ENCODE measurements at places on chromosomes 2 and 18.

DNA sequence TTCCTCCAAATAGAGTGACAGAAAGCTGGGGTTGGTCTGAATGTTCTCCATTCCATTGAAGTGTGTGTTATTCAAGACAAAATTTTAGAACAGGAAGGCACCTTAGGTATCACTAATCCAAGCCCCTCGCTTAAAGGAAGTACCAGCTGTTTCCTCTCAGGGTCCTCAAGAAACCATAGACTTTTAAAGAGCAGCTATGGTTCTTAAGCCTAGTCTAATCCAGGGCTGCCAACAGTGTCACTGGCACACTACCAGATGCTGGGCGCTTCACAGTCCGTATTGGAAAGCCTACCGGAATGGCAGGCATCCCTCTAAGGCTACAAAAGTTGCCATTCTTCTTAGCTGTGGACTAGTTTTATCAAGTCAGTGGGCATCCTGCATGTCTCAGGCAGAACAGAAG lies 1.9 kb downstream of the NEMP2 start:
- no peak for DNase-seq

GRCh38 chr2:217818293-217818850 lies 184.4 kb downstream of the TNS1 start:
- no peak for DNase-seq

DNA sequence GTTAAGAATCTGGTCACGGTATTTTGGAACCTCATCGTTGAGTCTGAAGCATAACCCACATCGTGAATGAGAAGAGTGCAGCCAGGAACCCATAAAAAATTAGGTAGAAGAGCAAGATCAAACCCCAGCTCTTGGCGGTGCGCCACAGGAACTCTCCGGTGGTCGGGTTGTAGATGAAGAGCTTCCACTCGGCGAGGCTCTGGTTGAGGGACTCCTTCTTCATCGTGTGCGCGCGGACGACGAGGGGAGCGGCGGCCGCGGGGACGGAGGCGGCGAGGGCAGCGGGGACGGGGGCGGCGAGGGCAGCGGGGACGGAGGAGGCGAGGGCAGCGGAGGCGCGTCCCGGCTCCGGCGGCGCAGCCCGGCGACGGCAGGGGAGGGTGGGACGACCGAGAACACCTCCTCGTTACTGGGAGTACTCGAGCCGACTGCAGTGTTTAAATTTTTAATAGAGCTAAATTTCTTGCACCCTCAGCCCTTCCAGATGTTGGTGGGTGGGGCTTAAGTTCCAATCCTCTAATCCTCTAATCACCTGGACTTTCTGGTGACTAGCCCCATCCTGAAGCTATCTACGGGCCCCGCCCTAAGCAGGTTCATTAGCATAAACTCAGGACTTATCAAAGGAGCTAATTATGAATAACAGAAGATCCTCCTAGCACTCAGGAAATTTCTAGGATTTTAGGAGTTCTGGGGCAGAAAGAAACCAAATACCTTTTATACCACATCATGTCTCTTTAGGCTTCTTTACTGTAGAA lies 20.4 kb upstream of the PAPOLG start:
- no peak for DNase-seq

DNA sequence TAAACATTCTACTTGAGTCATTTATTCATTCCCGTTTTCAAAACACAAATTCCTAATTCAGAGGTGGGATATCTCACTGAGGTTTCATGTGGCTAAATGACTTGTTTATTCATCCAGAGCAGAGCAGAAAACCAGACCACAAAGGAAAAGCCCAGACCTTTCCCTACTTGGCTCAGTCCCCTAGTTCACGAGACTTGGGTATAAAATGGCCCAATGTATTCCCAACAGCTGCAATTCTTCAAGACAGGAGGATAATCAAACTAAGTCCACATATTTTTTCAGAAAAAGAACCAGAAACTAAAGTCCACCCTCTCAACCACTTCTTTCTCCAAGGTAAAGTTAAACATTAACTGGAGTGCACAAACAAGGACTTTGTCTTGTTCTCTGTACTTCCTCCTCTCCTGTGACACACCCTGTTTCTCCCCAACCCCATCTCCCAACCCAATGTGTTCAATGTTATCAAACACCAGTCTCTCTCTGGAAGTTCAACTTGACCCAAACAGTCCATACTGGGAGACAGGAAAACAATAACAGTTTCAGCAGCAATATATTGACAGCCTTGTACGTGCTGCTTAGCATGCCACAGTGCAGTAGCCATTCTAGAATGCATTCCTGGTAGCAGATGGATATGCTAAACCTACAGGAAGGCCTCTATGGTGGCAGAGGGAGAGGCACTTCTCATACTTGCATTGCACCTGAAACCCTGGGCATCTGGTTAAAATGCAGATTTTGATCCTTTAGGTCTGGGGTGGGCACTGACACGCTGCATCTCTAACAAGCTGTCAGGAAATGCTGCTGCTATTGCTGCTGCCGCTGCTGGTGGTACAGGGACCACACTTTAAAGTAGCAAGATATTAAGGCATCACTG lies 110.7 kb downstream of the INO80D start:
- no peak for DNase-seq

- DNase-seq: no peak
Observed at GRCh38 chr2:220946552-220946951, 625.6 kb downstream of the EPHA4 start.

GRCh38 chr2:240956935-240957655 lies 41.3 kb upstream of the SNED1 start:
- DNase-seq: no peak

DNA sequence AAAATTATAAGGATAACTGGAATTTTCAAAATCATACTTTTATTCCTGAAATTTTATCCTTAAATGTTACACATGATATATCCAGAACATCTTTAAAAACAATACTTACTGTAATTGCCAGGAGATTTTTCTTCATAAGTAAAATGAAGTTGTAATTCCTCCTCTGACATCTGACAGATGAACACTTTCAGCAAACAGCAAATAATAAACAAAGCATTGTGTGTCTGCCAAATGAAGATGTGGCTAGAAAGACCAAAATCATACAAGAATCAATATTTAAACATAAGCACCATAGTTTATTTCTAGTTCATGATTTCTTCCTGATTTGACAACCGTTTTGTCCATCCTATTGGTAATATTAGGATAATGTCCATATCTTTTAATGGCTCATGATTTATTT lies 82.0 kb downstream of the DYM start:
- no peak for DNase-seq

DNA sequence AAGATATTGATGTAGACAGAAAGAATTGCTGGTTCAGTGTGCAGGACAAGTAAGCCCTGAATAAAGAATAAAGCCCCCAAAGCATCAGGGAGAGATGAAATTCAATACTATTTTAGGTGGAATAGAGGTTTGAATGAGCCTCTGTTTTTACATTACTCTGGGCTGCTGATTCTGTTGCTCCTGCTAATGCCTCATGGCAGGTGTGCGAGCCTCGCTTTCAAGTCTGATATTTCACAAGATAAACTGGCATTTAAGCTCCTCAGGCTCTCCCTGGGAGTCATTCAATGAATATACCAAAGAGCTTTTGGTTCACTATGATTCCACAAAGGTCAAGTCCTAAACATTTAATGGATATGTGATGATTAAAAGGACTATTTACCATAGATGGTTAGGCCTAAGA lies 601.0 kb upstream of the SLC39A10 start:
- no peak for DNase-seq

GRCh38 chr2:237995036-237995435 lies 28.2 kb downstream of the UBE2F start:
- DNase-seq: no peak

- DNase-seq: no peak
Observed at GRCh38 chr18:35378574-35378896, 1.4 kb upstream of the ZNF396 start.

Measured in H54 (cell line).